ENCODE measurements at places on chromosomes 11 and 22.

GRCh38 chr11:78958444-78958843, 383.8 kb upstream of the NARS2 start:
- no peak for DNase-seq

GRCh38 chr22:22761963-22762772, 117.8 kb downstream of the GGTLC2 start:
- no peak for DNase-seq

DNA sequence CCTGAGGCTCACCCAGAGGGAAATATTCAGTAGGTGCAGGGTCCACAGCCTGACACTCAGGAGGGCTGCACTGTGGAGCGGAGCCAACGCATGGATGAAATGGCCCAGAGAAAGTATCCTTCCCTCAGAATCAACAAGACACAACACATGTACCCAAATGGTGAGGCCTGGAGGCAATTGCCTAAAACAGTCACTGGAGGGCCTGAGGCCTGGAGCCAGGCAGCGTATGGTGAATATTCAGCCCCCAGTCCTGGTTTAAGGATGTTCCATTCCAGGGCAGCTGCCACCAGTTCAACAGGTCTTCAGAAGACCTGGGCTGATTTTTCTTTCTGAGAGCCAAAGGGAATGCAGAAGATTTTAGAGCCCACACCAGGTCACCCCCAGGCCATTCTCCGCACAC, 264.8 kb downstream of the INSC start:
- DNase-seq: no peak

- no peak for DNase-seq
Observed at GRCh38 chr11:70541699-70542098, 143.4 kb downstream of the CTTN start.

DNA sequence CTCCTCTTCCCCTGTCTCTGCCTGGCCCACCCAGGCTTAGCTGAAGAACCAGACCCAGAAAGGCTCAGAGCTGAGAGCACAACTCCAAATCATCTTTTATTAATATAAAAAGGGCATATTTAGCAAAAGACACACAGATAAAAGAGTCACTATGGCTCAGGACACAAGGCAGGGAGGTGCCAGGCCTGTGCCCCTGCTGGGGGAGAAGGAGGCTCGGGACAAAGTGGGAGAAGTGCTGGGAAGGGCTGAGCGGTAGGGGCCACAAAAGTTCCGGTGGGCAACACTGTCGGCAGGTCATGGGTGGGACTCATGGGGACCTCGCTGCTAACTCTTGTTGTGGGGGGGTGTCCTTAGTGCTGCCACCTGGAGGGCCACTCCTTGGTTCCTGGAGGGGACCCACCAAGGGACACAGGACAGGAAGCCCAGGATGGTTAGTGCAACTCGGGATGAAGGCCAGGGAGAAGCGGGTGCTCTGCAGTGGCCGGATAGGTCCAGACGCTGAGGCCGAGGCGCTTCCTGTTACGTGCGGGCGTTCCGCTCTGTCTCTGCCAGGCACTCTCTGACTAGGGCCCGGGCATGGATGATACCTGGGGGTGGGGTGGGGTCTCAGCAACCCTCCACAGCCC, 1.4 kb upstream of the PITPNM1 start:
- no peak for DNase-seq

GRCh38 chr22:33105501-33105911, 47.3 kb upstream of the SYN3 start:
- no peak for DNase-seq
